Muscle of back (tissue), 13 donors: ENCODE measurements at places on chromosomes 5 and 9. TPM values are rescaled to one million over a fixed set of nuclear protein-coding genes. Genes with fewer than 3 reads are reported as not detected.

Gene IL5
- polyA plus RNA-seq = 0.30 TPM

Gene REEP2
- 28.3 TPM for polyA plus RNA-seq

Gene UBAC1
- 47.1 TPM for polyA plus RNA-seq

DNA sequence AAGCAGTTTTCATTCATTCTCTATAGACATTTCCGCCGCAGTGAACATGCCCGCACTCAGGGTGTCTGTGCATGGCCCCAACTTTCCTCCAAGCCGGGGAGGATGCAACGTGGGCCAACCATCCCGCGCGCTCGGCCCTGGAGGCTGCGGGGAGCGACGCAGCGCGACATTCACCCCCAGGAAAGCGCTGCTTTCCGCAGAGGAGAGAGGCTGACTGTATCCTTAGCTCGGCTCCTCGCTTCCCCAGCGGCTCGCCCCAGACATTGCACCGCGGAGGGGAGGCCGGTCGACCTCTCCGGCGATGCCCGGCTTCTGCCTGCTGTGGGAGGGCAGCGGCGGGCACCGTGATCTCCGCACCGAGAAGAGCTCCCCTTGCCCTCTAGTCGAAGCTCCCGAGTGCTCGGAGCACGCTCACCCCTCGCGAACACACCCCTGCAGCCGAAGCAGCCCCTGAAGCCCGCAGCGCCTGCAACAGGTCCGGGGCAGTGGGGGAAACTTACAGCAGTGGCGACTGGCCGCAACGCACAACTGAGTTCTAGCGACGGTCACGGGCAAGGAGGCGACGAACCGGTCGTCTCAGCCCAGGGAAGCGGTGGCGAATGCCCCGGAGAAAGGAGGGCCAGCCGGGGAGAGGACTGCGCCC lies 600 bp downstream of the ENC1 start:
- no peak for DNase-seq

DNA sequence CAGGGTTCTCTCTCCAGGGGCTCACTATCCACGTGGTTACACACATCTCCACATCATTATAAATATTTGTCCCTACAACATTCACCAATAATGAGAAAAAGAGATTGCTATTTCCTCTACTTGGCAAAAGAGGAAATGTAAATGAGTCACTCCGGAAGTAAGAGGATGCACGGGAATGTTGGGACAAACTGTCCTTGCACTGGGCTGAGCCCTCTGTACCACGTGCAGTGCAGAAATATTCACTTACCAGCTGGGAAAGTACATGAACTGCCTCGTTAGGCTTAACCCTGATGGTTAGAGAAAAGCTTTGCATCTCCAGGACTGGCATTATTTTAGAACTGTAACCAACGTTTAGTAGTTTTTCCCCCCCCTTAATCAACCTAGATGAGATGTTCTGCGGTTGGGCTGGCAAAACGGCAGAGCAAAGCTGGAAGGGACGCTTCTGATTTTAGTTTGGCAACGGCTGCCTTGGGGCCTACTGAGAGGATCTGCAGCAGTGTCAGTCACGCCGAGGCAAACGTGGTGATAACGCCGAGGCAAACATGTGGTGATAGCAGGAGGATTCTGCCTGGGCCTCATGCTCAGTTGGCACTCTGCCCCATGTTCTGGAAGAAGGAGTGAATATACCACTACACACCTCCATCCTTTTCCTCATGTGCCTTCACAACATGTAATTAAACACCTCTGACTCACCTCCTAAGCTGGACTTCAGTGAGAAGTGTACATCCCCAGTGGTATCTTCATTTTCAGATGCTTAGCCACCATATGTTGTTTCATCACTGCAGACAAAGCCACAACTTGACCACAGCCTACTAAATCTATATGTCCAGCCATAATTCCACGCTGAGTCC lies 661.4 kb upstream of the KLF4 start:
- no peak for DNase-seq

DNA sequence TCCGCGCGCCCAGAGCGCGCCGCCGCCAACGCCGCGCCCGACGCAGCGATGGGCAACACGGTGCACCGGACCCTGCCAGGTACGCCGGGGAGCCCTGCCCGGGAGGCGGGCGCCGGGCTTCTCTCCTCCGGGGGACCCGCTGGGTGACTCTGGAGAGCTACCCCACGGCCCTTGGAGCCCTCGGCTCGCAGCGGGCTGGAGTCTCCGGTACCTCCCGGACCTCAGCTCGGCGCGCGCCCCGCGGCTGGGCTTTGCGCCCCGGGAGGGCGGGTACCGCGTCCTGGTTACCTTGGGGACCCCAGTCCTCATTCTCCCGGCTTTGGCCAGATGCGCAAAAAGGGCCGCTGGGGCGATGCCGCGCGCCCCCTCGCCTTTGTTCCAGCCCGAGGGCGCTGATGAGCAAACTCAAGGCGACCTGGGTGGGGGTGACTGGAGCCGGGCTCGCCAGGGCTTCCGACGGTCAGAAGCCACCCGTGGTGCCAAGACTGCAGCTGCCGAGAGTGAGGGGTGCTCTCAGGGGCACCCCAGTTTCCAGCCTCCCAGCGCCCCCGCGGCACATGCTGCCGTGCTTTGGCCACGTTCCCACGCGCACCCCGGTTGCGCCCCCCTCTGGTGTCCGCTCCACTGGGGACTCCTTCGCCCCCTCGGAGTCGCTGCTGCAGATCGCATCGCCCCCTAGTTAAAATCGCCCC lies 442 bp downstream of the NEURL1B start:
- no peak for DNase-seq

- no peak for DNase-seq
Observed at GRCh38 chr9:6632516-6633183, 12.9 kb downstream of the GLDC start.

- no peak for DNase-seq
Observed at GRCh38 chr5:92580814-92581213, 1000.2 kb downstream of the NR2F1-AS1 start.
